ENCODE measurements at places on chromosomes 13 and 19.

- DNase-seq, result no peak
Observed at GRCh38 chr13:36706755-36707154, 32.9 kb downstream of the SERTM1 start.

DNA sequence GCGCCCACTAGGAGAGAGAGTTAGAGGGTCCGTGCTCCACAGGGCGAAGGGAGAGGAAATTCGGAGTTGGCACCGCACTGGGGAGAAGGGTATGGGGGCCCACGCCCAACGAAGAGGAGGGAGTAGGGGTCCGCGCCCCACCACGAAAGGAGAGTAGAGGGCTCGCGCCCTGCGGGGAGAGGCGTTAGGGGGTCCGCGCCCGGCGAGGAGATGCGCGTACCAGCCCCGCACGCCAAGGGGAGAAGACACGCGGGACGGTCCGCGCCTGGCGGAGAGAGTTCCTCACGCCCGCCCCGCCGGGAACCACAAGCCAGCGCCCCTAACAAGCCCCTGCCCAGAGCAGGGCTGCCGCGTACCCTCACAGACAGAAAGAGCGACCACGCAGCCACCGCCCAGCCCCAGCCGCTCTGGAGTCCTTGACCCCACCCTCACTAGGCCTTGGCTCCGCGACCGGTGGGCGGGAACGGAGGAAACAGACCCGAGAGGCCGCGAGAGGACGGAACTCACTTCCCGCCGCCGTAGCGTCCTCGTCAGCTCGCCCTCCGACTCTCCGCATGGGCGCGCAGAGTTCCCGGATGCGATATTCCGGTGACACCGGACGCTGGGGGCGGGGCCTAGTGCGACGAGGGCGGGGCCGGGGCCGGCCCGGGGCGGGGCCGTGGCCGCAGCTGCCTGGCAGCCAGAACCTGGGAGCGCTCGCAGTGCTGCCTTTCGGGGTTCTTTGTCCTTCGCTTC lies 20.0 kb upstream of the ZSCAN18 start:
- no peak for DNase-seq

GRCh38 chr19:33618884-33619283 lies 2.9 kb upstream of the CHST8 start:
- DNase-seq, result no peak

DNA sequence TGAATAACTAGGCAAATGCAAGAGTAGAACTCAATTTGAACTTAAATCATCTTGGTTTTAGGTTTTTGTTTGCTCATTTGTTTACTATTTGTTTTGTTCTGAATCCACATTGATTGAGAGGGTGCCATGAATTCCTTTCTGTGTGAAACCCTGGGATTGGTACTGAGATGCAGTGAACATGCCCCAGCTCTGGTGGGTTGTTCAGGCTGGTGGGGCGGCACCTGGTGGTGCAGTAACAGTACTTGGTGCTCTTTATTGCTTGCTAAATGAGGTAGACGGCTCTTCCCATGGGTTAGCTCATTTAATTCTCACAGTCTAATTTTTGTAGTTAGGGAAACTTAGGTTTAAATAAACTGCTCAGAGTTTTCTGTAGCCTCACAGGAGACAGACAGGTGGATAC lies 48.4 kb downstream of the WASF3 start:
- no peak for DNase-seq

DNA sequence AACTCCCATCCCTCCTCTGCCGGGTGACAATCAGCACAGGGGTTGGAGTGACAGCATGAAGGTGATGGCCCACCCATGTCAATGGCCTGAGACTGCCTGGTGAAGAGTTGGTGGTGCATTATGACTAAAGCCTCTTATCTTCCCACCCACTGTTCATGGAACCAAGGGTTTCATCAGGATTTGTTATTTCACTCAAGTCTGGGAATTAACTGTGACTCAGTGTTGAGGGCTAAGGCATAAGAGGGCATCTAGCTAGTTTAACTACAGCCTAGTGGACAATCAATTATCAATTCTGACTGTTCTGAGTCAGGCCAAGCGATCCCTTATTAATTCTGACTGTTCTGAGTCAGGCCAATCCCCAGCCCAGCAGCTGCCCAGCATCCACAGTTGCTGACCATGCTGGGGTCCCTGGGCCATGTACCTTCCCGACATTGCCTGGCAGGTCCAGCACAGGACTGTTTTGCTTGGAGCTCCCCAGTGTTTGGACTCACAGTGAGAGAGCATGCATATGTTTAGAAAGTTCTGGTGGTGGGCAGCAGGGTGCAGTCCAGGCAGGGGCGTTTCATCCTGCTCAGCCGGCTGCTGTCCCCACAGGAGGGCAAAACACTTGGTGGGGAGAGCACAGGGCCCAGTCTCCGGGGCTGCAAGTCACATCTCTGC lies 65.5 kb downstream of the RASL11A start:
- no peak for DNase-seq

DNA sequence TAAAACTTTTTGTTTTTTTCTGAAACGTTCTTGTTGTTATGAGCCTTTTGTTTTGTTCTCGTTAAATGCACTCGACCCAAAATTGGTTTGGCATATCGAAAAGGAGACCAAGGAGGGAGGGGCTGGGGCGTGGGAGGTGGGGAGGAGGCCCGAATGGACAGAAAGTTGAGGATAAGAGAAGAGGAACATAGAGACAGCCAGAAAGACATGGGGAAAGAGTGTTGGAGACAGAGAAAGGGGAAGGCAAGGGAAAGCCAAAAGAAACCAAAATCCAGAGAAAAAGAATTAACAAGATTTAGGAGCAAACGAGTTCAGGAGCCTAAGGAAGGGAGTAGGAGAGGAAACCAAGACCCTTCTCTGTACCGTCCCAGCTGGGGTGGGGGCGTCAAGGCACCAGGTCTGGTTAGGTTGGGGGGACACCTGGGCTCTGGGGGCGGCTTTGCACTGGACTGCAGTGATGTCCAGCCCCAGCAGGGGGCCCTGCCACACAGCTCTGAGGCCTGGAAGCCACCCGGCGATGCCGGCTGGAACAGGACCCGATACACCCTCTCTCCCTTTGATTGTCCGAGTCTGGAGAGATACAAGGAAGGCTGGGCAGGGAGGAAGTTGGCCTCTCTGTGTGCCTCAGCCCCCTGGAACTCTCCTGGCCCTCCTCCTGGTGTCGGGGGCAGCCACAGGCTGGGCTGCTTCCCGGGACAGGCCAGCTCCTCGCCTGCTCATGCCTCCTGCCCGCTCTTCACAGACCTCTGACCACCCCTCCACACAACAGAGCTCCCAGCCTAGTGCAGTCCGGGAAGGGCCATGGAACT lies 11.6 kb upstream of the ASF1B start:
- peak; percentile 67 for DNase-seq

GRCh38 chr19:52646571-52647217 lies 8.5 kb upstream of the ZNF83 start:
- no peak for DNase-seq

- peak; percentile 49 for DNase-seq
Observed at GRCh38 chr19:11092181-11092538, 2.9 kb downstream of the LDLR start.

DNA sequence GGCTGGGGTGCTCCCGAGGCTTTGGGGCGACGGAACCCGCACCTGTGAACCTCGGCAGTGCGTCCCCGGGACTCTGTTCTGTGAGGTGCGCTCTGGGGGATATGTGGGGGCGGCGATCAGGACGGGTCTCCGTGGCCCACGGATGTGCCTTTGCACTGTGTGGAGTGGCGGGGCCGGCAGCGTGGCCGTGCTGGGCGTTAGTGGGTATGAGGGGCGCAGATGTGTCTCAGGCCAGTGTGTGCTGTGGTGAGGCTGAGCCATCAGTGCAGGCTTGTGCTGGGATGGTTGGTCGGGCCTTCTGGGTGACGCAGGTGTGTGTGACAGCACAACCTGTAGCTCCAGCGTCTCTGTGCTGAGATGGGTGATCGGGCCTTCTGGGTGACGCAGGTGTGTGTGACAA lies 16.9 kb downstream of the ZNF331 start:
- no peak for DNase-seq
